ENCODE measurements at places on chromosomes 1 and 21. TPM values are rescaled to one million over a fixed set of nuclear protein-coding genes. Genes with fewer than 3 reads are reported as not detected.

NCAM2 gene
- total RNA-seq, result 21.9 TPM

VAMP4 gene
- total RNA-seq, result 17.2 TPM

GRCh38 chr1:97144527-97144926, 422.9 kb downstream of the PTBP2 start:
- DNase-seq, result no peak
- no peaks in the 10 kb centered on the region for H3K4me1 ChIP-seq
- no peak overlapping the region for H3K27ac ChIP-seq
- H3K4me3 ChIP-seq, result no peak overlapping the region

PODN gene
- total RNA-seq, result 92.7 TPM

DNA sequence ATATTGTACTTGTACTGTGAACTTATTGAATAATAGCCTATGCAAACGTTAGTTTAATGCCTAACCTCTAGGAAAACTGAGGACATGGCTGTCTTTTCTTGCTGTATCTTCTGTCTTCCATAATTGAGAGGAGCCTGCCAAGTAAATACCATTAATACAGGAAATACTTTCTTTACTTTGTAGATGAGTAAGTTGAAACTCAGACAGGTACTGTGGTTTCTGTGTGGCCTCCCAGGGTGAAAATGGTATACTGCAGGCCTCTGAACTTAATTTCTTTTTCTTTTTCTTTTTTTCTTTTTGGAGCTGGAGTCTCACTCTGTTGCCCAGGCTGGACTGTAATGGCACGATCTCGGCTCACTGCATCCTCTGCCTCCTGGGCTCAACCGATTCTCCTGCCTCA, 208.8 kb upstream of the ADGRL4 start:
- DNase-seq, result no peak
- H3K4me3 ChIP-seq, result no peak overlapping the region
- H3K27me3 ChIP-seq, result no peaks in the 10 kb centered on the region
- no peaks in the 10 kb centered on the region for H3K4me1 ChIP-seq
- no peak overlapping the region for H3K27ac ChIP-seq
- no peaks in the 10 kb centered on the region for H3K36me3 ChIP-seq

GJA8 gene
- 1.1 TPM for total RNA-seq

DNA sequence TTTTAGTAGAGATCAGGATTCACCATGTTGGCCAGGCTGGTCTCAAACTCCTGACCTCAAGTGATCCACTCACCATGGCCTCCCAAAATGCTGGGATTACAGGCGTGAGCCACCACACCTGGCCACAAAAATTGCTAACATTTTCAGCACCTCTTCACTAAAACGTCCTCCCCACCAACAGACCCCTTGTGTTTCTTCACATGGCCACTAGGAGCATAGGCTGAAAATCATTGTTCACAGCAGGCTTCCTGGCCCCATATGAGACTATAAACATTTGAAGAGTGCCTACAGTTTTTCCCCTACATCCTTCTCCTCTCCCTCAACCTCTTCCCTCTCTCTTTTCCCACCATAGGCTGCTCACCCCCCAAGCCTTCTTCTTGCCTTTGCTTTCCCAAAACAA, 28.0 kb upstream of the SFPQ start:
- H3K27me3 ChIP-seq, result no peaks in the 10 kb centered on the region
- no peaks in the 10 kb centered on the region for H3K36me3 ChIP-seq
- H3K4me1 ChIP-seq, result no peaks in the 10 kb centered on the region

GRCh38 chr1:41025979-41026819, 4.7 kb upstream of the SLFNL1 start:
- no peak for DNase-seq
- no peak overlapping the region for H3K27ac ChIP-seq
- no peaks in the 10 kb centered on the region for H3K4me1 ChIP-seq
- no peaks in the 10 kb centered on the region for H3K27me3 ChIP-seq
- no peaks in the 10 kb centered on the region for H3K36me3 ChIP-seq
- no peak overlapping the region for H3K4me3 ChIP-seq

GRCh38 chr1:241411056-241411775, 54.2 kb upstream of the RGS7 start:
- H3K4me3 ChIP-seq, result no peak overlapping the region
- H3K27ac ChIP-seq, result no peak overlapping the region
- H3K36me3 ChIP-seq, result no peaks in the 10 kb centered on the region
- no peak for DNase-seq

DNA sequence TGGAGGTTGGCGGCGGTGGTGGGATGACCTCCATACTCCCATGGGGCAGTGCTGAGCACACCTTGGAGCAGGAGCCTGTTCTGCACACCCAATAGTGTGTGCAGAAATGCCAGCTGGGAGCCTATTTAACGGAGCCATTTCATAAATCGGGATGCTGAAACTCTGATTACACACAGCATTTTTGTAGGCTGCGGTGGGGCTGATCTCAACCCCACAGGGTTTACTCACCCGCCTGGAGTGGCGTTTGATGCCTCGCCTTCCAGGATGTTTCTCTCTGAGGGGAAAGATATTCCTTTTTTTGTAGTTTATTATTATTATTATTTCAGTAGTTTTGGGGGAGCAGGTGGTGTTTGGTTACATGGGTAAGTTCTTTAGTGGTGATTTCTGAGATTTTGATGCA, 82.6 kb upstream of the WDR26 start:
- peaks cover 2% of the 10 kb centered on the region for H3K36me3 ChIP-seq
- H3K4me3 ChIP-seq, result no peak overlapping the region
- H3K27ac ChIP-seq, result no peak overlapping the region
- H3K27me3 ChIP-seq, result no peaks in the 10 kb centered on the region

All from prostate gland (tissue), 2 donors.